BJ (cell line): ENCODE measurements at places on chromosomes 6 and 20.
A peak's percentile ranks its signal among the peaks of the same experiment; 100 is the strongest.

DNA sequence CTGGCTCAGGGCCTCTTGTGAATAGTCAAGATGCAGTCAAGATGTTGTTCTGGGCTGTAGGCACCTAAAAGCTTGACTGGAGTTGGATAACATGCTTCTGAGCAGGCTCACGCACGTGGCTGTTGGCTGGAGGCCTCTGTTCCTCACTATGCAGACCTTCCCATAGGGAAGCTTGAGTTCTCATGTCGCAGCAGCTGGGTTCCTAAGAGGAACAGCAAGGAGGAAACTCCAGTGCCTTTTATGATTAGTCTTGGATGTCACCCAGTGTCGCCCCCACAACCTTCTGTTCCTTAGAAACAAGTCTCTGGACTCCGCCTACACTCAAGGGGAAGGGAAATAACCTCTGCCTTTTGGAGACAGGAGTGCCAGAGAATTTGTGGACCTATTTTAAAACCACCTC, 210.7 kb downstream of the BCAS1 start:
- DNase-seq, result no peak

DNA sequence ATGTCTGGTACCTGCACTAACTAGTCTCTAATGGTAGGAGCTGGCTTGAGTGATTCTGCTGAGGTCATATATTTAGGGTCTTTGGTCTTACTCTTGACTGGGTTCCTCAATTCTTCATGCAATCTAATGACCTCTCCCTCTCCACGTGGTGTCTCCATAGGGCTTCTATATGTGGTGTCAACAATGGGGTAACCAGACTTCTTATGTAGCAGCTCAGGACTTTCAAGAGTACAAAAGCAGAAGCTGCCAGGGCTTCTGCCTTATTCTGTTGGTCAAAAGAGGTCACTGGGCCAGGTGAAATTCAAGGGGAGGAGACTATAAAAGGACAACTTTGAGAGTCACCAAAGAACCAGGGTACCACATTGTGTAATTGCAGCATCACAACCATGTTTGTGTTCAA, 54.3 kb downstream of the NUS1 start:
- no peak for DNase-seq

GRCh38 chr6:130912434-130912833, 85.2 kb downstream of the SMLR1 start:
- no peak for DNase-seq

DNA sequence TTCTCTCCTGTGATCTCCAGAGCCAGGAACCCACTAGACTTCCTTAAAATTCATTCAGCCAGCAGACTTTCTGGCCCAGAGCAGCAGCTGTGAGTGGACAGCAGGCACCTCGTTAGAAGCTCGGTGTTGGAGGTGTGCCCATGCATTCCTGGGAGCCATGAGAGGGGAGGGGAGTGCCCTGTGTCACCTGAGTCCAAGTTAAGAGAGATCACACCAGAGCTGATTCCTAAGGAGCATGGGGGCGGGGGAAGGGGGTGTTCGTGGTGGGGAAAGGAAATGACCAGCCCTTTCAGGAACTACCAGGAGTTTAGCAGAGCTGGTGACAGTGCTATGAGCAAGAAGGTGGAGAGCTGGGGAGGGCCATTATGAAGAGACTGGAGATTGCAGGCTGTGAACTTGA, 46.9 kb downstream of the GFRA4 start:
- peak; percentile 14 for DNase-seq

DNA sequence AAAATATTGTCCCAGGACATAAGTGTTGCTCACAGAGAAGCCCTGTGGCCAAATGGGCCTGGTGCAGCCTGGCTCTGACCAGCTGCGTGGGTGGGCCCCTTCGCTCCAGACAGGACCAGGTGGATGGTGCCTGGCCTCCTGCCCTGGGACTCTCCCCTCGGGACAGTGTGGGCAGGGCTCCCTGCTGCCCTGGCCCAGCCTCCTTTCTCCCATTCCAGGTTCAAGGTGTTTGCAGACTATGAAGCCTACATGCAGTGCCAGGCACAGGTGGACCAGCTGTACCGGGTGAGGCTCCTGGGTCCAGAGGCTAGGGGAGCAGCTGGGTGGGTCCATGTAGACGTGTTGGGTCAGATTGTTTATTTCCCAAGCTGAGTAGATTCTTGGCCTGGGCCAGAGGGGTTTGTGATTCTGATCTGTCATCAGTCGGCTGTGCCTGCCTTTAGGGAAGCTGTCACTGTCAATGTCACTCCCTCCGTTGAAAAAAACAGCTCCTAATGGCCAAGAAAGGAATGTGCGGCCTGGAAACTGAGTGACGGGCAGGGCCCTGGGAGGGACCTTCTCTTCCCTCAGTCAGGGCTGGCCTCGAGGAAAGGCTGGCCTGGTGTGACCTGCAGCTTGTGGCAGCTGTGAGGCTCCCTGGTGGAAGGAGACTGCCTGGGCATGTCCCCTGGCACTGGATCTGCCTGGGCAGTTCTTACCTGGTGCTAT, 47.7 kb downstream of the PYGB start:
- DNase-seq, result no peak
